ENCODE measurements at places on chromosomes 2 and 18.

- DNase-seq, result no peak
Measured at GRCh38 chr2:86000938-86001312, 104.8 kb downstream of the POLR1A start.

- no peak for DNase-seq
Measured at GRCh38 chr2:107358362-107358761, 468.3 kb upstream of the RGPD4 start.

DNA sequence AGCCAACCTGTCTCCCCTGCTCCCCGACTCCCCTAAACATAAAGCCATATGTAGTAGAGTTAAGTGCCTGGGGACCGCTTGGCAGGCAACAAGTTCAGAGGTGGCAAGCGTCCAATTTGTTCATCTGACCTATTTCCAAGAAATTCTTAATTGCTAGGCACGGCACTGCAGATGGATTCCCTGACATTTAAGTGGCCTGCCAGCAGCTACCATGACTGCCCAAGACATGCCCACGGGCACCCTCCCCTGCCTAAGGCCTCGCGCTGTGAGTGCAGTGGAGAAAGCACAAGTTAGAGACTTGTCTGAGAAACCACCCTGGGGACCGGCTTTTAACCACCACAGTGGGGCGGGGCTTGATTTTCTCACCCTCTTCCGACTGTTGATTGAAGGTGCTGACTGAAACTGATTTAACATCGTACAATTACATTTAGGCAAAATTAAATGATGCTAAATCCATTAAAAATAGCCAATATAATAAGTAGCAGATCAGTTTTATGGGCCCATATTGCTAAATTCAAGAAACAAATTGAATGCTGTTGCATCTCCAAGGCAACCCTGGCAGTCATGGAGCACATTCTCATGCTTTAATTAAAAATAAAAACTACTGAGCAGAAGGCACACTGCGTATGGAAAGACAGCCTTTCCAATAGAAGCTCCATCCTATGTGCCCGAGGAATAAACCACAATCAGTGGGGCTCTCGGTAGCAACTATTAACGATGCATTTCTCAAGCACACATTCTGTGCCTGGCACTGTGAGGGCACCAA, 163.6 kb upstream of the ACAA2 start:
- DNase-seq, result no peak

- peak; percentile 67 for DNase-seq
Measured at GRCh38 chr18:23340661-23341060, 112.4 kb upstream of the RIOK3 start.

DNA sequence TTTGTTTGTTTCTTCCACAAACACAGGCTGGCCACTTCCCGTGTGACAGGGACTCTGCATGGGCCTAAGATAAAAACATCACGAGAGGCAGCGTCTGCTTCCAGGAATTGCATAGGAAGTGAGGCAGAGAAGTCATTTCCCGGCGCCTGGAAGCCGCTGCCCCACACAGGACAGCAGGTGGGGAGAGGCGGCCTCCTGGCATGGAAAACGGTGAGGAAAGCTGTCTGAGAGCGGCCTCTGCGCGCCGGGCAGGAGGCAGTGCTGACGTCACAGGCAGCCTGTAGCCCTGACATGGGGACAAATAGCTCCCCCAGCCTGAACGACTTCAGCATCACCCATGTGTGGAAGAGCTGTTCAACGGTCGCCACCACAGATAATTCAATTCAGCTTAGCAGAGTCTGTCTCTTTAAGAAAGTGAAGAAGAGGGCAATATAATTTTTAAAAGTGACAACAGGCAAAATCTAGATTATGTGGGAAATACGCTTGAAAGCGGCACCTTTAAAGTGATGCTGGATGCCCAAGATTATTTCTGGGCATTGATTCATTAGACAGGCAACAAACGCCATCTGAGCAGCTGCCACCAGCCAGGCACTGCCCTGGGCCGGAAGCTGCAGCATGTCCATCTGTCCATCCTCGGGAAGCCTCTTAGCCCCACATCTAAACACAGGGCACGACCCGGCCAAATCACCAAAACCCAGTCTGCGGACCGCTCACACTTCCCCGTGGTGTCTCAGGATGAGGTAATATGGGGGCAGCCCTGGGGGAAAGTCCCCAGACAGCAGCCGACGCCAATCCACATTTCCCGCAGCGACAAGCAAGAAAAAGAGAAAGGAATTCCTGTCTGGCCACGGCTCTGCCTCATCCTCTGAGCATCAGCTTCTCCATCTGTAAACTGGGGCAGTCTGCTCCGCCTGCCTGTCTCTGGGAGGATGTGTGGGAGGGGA, 138.9 kb downstream of the PXDN start:
- DNase-seq, result peak; percentile 85

DNA sequence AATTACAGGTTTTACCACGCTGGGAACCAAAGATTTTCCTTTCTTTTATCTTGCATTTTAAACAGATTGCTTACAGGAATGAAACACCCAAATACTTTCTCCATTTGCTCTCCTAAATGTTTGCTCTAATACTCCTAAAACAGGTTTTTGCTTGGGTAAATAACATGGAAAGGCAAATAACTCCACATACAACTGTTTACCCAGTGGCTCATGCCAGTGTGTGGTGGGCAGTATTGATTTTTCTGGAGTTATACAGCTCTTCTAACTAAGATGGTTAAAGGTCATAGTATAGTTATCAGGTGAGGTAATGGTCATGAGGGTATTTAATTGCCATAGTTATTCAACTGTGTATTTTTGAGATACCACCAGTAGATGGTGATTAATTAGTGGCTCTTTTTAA, 61.2 kb upstream of the RAB27B start:
- no peak for DNase-seq
